Activated effector memory CD4-positive, alpha-beta T cell treated with Interleukin-2 at 50 U/mL for 16 hours (primary cell): ENCODE measurements at places on chromosomes 5 and 9.

DNA sequence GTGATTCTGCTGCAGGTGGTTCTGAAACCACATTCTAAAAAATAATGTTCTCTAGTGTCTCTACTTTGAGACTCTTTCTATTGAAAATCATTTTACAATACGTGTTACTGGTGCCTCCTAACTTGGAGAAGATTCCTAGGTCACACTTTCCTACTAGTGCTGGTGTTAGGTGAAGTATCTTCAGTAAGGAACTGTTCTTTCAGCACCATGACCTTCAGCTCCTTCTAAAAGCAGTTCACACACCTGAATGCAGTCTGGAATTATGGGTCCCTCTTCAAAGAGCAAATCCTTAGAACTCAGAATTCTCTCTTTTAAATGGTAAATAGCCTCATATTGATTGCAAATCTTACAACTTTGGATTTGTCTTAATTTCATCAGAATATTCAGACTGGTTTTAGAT is 10.6 kb upstream of the DPYSL3 start:
- DNase-seq = no peak

DNA sequence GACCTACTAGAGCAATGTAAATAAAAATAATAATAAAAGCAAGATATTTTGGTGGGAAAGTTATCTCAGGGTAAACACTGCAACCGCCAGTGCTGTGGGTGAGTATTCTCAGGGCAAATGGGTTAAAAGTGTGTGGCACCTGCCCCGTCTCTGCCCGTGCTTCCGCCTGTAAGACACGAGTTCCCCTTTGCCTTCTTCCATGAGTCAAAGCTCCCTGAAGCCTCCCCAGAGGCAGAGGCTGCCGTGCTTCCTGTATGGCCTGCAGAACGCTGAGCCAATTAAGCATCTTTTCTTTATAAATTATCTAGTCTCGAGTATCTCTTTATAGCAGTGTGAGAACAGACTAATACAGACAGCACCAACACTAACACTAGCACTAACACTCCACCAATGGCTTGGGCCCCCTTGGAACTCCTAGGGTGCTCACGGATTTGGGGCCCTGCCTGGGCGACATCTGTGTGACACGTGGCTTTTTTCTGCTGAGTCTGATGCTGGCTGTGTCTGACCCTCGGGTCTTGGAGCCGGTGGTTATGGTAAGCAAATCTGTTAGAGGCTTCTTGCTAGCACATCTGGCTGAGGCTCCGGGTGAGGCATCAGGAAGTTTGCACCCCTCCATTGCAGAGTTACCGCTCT is 10.6 kb downstream of the PLEKHG4B start:
- DNase-seq = no peak

DNA sequence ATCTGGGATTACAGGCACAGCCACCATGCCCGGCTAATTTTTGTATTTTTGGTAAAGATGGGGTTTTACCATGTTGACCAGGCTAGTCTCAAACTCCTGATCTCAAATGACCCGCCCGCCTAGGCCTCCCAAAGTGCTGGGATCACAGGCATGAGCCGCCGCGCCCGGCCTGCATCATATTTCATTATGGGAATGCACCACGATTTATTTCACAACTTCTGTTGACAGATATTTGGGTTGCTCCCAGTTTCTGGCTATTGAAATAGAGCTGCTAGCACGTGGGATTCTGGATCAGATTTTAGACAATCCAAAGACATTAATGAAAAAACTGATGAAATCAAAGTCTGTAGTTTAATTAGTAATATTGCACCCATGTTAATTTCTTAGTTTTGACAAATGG is 48.4 kb upstream of the FUBP3 start:
- no peak for DNase-seq

DNA sequence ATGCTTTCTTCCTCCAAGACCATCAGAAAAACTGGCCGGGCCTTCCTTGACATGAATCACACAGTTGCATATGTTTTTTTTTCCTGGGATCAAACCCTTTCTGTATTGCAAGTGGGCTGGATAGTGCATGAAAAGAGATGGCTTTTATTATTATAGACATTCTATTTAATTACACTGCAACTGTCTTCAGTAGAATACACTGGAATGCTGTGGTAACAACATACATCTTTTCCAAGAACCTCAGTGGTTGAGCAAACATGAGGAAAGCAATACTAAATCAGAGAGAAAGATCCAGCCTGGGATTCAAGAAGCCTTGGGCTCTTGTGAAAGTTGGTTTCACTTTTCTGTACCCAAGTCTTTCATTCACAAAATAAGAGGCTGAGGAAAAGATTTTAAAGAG is 193.0 kb downstream of the DMAC1 start:
- DNase-seq = no peak

GRCh38 chr5:134059758-134060495 is 54.6 kb upstream of the TCF7 start:
- DNase-seq = no peak

DNA sequence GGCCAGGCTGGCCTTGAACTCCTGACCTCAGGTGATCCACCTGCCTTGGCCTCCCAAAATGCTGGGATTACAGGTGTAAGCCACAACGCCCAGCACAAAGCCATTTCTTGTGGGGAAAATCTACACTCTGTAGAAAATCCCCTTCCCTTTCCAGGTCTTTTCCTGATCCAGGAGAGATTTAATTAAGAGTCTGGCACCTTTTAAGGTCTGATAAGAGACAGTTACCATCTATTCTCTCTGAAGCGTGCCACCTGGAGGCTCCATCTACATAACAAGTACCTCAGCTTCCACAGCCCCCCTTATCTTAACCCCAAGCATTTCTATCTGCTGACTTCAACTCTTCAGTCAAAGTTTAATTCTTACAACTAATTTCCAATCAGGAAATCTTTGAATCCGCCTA is 71.4 kb upstream of the CDK20 start:
- no peak for DNase-seq

DNA sequence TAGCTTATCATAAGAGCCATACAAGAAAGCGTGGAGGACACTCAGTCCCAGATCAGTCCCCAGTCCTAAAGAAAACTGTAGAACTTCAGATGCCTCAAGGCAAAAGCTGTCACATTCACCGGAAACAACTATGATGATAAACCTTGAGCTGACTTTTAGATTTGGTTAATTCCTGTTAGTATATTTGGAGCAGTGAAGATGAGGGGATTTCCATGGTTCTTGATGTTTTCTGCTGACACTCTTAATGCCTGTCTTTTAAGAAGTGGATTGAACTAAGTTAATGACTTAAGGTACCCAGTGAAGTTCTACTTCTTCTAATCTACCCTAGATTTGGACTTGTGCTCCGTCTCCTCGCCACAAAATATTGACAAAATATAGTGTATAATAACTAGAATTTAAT is 355.0 kb downstream of the EBF1 start:
- no peak for DNase-seq
